ENCODE measurements at places on chromosomes 13 and 19. TPM values are rescaled to one million over a fixed set of nuclear protein-coding genes. Genes with fewer than 3 reads are reported as not detected.

The GRIK5 gene
- not detected for total RNA-seq

The SCEL gene
- 30.6 TPM for total RNA-seq

The PSG2 gene
- 22.9 TPM for total RNA-seq

The SMIM44 gene
- not detected for total RNA-seq

The KCNC3 gene
- total RNA-seq = 0.48 TPM

The FXYD5 gene
- 12.5 TPM for total RNA-seq

The GPR4 gene
- total RNA-seq = 0.48 TPM

The ADM5 gene
- total RNA-seq = 1.9 TPM

All from umbilical cord (tissue), 2 donors.